Left forelimb (tissue), 1 donor: ENCODE measurements at places on chromosomes 5 and 9.

DNA sequence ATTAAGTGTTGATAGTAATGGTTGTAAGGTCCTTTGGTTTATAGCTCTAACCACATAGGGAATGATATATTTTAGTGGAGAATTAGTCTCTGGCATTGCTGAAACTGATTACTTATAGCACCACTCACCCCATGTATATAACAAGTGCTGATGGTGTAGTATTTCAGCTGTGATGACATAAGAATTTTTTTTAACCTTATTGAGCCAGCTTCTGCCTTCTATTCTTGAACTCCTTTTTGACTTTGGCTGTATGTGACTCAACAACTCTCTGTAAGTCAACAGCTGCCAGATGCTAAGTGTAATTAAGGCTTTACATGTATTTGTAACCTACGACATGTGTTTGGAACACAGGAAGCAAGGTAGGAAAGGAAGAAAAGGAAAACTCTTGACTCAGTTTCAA is 929.6 kb upstream of the WWC1 start:
- no peak for DNase-seq

GRCh38 chr5:134659456-134659855 is 10.9 kb downstream of the SEC24A start:
- DNase-seq = no peak

- DNase-seq = no peak
Observed at GRCh38 chr9:107280543-107280942, 2.5 kb upstream of the RAD23B start.

- no peak for DNase-seq
Observed at GRCh38 chr5:55356896-55357295, 49.1 kb downstream of the MTREX start.

- no peak for DNase-seq
Observed at GRCh38 chr5:172952034-172952511, 7.2 kb upstream of the RPL26L1 start.
